Gastrocnemius medialis (tissue), 4 donors: ENCODE measurements at places on chromosomes 2 and 18.

GRCh38 chr18:60684843-60685513 is 312.4 kb upstream of the MC4R start:
- DNase-seq = no peak

GRCh38 chr2:121131375-121131774 is 153.6 kb downstream of the TFCP2L1 start:
- no peak for DNase-seq

- no peak for DNase-seq
These were observed 73.9 kb upstream of the NFATC1 start for GRCh38 chr18:79321625-79322405.

DNA sequence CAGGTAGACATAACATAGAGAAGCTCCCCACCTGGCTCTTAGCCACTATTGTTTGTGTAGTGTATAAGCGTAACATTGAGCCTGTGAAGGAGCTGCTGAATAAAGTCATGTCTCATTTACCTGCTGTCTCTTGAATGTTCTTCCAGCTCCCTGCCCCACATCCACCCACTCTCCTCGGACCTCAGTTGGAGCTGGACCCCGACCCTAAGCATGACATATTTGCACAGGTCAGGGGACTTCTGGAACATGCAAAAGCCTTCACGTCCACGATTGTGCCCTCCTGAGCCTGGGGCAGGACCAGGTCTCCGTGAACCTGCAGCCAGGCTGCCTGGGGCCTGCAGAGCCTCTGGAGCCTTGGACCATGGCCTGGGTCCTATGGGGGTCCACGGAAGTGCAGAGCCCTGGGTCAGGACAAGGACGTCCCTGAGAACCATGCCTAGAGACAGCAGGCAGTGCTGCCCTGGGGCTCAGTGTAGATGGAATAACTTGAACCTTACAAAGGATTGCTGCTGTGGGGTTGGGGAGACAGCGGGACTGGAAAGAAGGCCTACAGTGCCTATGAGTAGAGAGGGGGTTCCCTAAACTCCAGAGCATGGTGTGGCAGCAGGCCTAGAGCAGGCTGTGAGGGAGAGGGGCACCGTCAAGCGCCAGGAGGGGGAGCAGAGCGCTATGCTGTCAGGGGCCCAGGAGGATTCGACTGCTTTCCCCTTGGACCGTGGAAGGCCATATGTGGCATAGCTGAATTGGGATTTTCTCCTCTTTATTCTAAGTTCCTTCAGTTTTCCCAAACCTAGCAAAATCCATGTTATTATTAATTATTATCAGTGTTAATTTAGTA is 99.9 kb upstream of the ZNF236 start:
- no peak for DNase-seq

DNA sequence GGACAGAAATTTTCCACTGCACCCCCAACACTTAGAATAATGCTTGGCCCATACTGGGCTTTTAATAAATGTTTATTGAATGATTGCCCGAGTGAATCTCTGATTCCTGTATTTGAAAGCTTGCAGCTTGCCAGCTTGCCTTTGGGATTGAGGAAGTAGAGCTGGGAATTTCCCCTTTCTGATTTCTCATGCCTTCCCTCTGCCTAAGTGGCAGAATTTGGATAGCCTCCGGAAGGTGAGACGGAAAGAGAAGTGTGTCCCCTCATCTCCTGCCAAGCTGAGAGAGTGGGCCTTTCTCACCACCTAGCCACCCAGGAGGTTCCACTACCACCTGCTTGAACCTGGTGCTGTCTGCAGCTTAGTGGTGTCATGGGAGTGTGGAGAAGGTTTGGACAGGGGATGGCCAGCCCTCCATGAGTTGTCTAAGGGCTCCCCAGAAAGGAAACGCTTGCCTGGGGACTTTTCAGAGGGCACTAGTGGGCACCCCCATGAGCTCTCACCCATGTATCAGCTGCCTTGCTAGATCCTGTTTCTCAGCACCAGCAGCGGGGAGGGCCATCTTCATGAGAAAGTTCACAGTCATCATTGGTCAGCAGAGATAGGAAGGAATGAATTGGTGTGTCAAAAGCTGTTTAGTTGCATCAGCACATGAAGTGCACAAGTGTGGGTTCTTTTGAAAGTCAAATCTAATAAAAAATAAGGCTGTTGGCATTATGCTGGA is 8.6 kb upstream of the NCOA1 start:
- no peak for DNase-seq

DNA sequence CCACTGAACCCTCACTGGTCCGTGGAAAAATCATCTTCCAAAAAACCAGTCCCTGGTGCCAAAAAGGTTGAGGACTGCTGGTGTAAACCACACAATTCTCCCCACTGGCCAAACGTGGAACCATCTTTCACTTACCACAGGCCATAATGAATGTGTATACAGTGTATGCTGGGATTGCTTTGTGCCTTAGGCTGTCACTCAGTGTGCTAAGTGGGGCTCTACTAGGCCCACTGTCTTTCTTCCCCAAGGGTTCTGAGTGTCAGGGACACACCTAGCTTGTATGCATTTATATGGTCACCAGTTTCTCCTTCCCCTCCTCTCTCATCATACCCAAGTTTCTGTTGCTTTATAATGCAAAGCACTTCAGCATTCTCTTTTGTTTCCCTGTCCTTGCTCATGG is 27.2 kb downstream of the SCYGR8 start:
- no peak for DNase-seq

DNA sequence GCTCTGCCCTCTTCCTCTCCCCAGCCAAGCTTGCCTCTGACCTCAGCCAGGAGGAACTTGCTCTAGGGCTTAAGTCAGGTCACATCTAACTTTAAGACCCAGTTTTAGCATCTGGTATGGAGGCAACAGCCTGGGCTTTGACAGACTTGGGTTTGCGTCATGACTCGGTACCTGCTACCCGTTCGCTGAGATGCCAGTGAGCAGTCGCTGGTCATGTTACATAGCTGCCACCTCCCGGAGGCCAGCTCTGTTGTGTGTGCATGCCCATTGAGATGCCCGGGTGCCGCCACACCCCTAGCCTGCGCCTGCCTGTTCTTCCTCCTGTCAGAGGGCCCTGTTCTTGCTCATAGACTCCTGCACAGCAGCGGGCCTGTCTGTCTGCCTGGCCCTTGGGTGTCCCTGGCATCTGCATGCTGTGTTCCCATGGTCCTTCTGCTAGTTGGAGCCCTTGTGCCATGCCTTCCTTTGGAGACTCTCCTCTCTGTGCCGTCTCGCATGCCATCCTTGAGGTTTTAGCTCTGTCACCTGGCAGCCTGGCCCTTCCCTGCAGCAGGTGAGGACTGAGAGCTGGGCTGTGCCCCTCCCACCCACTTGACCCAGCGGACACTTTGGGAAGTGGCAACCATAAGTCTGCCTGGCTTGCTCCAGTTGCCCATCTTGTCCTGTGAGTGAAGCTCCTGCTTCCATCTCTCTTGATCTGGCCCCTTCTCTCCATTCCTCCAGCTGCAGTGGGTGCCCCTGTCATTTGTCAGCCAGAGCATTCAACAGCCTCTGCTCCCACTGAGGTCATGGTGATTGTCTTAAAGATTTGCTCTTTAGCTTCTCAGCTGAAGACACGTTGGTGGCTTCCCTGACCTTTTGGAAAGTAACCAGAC is 24.9 kb downstream of the ASAP2 start:
- DNase-seq = no peak

DNA sequence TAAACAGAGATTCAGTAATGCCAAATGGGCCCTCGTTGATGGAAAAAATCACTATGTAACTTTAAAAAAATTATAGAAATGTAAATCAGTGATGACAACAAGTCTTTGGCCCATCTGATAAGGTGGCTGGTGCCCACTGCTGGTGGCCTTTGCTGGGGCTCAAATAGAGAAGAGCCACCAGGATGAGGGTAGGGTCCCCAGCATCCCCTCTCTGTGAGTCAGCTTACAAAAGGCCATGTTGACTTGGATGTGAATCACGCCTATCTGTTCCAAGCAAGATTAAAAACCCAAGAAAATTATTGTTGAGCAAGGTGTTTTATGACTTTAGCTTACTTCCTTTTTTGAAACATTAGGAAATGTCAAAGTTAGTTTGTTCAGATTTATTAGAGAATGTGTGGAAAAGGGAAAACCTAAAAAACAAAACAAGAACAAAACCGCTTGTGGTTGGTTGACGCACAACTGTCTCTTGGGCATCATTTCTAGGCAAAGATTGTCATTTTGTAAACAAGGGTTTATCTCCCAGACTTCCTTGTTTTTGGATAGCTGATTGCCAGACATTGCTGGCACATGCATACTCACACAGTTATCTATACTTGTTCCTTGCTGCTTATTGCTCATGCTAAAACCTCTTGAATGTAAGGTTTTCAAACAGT is 53.7 kb upstream of the ZNF396 start:
- no peak for DNase-seq

- DNase-seq = no peak
These were observed 22.3 kb downstream of the SNED1 start for GRCh38 chr2:241020629-241021190.

DNA sequence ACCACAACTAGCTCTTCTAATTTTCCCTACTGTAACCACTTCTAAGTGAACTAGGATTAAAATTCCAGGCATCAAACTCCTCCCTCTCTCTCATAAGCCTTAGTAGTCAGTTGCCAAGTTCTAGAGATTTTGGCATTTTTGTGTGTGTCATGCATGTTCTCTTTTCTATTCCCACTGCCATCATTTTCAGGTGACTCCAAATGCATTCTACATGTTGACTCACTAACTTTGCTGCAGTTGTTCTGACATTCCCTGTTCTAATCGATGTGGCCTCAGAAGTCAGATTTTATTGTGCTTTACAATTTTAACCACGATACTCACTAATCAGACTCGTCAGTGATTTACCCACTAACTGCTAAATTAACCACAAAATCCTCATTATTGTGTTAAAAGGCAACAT is 13.3 kb downstream of the DSC1 start:
- DNase-seq = no peak

GRCh38 chr2:25286025-25286400 is 55.7 kb downstream of the DNMT3A start:
- no peak for DNase-seq

- peak; percentile 74 for DNase-seq
These were observed 100.3 kb downstream of the IRS1 start for GRCh38 chr2:226699321-226699720.

DNA sequence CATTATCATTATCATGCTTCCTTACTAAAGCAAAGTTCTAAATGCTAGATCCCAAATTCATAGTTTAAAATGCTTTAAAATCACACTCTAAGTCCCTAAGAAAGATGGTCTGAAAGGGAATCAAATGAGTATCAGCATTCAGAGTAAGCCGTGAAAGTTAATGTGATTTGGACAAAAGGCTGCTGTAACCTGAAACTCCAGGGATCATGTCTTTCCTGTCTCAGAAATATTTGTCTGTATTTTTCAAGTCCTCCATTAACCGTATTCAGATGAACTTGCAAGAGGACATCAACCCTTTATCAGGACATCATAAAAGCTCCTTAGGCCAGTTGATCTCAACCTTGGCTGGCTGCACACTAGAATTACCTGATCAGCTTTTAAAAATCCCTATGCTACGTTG is 324.3 kb upstream of the PKDCC start:
- DNase-seq = no peak

- DNase-seq = no peak
These were observed 29.3 kb downstream of the BCL2L11 start for GRCh38 chr2:111149882-111150455.

GRCh38 chr2:216362730-216363129 is 9.6 kb downstream of the MARCHF4 start:
- DNase-seq = no peak

GRCh38 chr18:45349019-45349418 is 266.3 kb upstream of the SLC14A2 start:
- DNase-seq = no peak

- no peak for DNase-seq
These were observed 8.5 kb upstream of the RBBP8 start for GRCh38 chr18:22924589-22924988.

DNA sequence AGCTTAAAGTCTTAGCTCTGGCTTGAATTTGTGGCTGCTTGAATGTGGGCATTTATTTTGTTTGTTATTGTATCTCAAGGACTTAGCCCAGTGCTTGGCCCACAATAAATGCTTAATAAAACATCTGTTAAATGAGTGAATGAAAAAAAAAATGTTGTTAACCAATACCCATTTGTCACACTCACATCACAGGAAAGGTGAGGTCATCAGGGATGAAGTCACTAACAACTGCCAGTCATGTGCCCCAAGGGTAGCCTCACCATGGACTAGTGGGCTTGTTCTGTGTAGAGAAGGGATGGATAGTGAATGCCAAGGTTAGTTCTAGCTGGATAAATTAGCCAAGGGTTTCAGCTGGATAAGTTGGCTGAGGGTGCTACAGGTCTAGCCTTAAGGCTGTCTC is 3.0 kb downstream of the NRBP1 start:
- no peak for DNase-seq
